ENCODE measurements at places on chromosomes 11 and 22.

GRCh38 chr11:33553486-33553885 lies 147.1 kb downstream of the C11orf91 start:
- DNase-seq, result no peak

DNA sequence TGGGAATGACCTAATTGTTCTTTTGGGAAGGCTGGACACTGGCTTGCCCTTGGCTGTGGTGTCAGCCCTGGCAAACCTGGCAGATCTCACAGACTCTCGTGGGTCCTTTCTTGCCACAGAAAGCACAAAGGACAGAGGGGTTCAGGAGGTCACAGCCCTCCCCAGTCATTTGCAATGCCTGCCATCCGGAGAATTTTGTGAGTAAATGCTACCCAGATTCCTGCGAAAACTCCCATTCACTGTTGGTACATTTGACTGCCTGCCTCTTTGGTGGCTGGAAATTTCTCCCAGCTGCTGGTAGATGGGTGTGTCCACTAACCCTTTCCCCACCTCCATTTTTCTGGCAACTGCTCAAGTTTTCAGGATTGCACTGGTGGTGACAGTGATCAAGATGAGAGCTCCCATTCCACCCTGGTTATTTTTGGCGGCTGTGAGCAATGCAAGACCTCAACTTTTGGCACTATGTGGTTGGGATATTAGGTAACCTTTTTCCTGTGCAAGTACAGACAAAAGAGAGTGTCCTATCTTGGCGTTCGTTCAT lies 155.7 kb downstream of the NAV2 start:
- no peak for DNase-seq

GRCh38 chr11:8784954-8785353 lies 102.4 kb downstream of the RPL27A start:
- DNase-seq, result no peak

GRCh38 chr11:94477624-94478023 lies 16.0 kb downstream of the MRE11 start:
- no peak for DNase-seq

DNA sequence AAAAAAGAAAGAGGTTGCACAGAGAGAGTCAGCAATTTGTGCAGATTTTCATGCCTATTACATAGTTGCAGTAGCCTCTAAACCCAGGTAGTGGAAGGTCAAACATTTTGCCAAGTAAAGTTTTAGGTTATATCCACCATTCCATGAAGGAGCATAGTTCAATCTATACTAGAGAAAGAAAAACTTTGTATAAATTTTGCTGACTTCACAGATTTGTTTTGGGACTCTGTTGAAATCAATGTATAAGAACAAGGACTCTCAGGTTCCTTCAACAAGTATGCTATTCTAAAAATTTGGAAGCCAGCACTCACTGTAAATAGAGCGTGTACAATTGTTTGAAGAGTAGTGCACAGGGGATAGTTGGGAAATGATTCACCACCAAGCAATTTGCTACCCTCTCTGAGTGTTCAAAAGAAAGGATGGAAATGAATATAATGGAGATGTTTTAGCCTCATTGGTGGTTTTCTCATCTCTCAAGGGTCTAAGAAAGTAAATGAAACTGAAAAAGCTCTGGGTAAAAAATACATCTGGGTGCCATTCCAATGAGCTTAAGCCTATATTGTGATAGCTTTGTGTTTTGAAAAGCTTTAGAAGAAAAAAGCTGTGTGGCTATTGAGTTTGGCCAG lies 508.4 kb upstream of the LUZP2 start:
- no peak for DNase-seq

DNA sequence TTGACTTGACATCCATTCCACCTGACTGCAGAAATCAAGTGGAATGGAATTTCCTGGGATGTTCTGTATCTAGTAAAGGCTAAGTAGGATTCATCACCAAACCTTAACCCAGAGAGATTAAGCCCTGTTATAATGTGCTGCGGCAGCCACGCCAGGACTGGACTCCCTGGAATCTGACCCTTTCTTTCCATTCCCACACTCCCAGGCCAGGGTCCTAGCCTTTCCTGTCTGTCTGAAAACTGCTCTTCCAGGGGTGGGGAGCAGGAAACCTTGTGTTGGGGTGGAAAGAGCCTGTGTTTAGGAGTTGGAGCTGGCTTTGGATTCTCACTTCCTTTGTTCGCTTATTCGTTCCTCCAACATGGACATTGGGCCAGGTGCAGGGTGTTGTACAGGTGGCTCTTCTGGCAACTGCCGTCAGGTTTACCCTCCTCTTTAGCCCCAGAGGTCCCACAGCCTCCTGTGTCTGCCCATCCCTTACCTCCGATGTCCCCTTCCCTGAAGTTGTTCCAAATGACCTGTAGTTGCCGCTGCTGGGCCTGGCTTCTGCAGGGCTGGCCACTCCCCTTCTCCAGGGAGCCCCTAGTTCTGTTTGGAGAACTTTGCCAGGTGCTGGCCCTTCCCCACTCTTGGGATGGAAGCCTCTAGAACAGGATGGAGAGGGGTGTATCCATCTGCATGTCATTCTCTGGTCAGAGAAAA lies 20.5 kb upstream of the PARVB start:
- DNase-seq, result no peak

- no peak for DNase-seq
These were observed 52.0 kb downstream of the BCR start for GRCh38 chr22:23232094-23232905.

DNA sequence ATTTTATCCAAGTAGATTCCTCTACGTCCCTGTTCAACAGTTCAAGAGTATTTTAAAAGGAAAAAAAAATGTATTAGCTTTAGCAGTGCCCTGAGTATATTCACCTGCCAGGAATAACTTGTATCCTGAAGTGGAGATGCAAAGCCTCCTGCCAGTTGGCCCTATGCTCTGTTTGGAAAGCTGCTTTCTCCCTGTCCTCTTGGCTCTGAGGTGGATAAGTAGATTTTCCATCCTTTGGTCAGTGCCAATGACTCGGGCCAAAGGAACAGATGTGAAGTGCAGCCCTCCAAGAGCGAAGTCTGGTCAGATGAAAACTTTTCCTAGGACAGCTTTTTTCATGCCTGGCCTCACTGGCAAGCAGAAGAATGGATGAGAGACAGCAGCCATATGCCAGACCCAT lies 839.9 kb upstream of the TENM4 start:
- no peak for DNase-seq

DNA sequence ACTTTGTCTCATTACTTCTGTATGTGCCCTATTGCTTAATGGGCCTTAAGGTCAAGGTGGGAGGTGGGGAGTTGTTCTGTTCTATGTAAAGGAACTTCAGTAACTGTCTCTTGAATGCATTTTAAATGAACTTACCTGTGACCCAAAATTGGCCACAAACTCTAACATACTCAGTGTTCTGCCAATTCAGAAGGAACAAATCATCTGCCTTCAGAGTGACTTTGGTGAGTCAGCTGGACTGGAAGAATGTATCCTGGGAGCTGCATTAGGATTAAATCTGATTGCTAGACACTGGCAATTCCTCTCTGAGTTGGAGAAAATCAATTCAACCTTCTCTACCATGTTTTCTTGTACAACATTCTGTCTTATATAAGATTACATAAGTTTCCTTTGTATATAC lies 1104.8 kb downstream of the DLG2 start:
- DNase-seq, result no peak

DNA sequence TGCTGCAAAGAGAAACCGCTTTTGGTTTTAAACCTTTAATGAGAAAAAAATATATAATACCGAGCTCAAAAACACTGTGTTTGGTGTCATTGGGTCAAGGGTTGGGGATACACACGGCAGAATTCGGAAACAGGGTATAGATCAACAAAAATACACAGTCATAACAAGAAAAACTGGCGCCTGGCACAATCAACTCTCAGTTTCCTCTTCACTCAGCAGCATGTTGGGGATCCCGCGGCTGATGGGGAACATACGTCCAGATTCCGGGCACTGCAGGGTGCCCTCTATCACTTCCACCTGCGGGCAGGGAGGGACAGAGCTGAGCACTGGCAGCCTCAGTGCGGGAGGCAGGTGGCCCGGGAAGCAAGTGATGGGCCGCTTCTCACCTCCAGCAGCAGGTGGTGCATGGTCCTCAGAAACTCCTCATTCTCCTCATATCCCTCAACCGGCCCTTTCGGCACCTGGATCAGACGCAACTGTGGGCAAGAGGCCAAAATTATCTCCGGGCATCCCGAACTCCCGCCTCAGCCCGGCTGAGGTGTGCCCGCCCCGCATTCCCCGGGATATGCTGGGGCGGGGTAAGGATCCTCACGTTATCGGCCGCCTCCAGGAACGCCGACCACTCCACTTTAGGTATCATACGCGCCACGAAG lies 561 bp downstream of the TRMT112 start:
- no peak for DNase-seq

DNA sequence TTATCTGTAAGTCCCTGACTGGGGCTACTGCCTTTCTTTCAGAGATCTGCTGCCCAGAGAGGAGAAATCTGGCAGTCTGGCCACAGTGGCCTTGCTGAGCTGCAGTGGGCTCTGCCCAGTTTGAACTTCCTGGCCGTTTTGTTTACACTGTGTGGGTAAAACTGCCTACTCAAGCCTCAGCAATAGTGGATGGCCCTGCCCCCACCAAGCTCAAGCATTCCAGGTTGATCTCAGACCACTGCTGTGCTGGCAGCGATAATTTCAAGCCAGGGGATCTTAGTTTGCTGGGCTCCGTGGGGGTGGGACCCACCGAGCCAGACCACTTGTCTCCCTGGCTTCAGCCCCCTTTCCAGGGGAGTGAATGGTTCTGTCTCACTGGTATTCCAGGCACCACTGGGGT lies 117.5 kb downstream of the TRPC6 start:
- no peak for DNase-seq

DNA sequence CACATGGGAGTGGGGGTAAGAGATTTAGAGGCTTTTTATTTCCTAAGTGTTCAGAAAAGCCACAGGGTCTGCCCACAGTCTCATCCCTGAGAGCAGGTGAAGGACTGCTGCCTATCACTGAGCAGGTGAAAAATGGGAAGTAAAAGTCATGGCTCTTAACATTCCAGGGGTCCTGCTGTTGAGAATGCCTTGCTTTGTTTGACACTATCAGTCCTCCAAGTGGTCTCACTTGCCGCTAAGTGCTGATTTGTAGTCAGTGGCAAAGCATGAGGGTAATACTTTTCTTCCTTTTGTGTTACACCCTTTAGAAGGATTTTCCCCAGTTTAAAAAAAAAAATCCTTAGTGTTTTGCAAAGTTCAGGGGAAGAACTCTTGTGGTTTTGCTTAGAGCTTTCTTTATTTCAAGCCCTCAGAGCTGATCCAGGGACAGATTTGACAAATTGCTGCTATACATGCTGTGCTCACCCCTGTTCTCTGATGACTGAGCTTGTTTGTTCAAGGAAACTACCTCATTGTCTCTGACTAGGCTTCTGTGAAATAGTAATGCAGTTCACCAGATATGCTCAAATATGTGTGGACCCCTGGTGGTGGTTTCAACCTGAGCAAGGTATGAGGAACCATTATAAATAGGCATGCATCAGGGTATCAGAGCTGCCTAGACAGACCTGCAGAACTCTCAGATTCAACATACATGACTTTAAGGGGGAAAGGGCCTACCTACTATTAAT lies 141.0 kb downstream of the ARHGAP42 start:
- DNase-seq, result no peak

- DNase-seq, result no peak
These were observed 8.5 kb downstream of the RAB30 start for GRCh38 chr11:83063073-83063754.

- no peak for DNase-seq
These were observed 193.3 kb downstream of the TRPC6 start for GRCh38 chr11:101390539-101390938.

DNA sequence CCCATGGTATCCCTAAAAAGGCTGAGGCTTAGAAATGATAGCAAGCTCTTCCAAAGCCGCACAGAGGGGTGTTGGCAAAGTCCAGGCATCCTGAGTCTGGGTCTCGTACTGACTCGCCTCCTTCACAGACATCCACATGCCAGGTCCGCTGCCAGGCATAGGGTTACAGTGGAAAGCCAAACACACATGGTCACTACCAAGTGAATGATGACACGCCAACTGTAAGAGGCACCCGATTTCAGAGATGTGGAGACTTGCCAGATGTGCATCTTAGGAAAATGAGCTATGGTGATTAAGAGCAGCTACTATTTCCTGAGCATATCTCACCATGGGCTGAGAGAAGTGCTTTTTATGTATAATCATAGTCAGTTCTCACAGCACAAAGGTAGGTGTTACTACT lies 314.9 kb downstream of the MIAT start:
- no peak for DNase-seq

DNA sequence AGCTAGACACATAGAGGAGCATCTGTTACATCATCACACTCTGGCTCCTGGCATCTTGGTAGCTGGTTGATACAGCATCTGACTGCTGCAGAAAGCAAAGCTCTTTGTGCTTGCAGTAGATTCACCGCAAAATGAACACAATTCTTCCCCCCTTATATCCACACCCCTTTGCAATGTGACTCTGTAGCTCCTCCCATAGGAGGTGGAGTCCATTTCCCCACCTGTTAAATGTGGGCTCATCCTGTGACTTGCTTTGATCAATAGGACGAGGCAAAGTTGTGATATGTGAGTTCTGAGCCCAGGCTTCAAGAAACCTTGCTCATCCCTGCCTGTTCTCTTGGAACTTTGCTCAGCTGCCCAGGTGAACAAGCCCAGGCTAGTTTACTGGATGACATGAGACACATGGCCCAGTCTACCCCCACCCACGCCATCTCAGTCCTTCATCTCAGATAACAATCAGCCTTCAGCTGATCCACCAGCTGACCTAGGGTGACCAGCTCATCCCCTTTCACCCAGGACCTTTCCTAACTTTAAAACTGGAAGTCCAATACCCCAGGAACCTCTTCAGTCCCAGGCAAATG lies 272.2 kb downstream of the TENM4 start:
- no peak for DNase-seq

- DNase-seq, result peak; percentile 66
These were observed 199.9 kb downstream of the DSCAML1 start for GRCh38 chr11:117597071-117597470.
